GM23248 (cell line): ENCODE measurements at places on chromosomes 13 and 19.
A peak's percentile ranks its signal among the peaks of the same experiment; 100 is the strongest.

GRCh38 chr13:52925775-52926285 lies 77.4 kb upstream of the PCDH8 start:
- DNase-seq = no peak

- no peak for DNase-seq
Observed at GRCh38 chr19:30017172-30017571, 75.1 kb downstream of the URI1 start.

DNA sequence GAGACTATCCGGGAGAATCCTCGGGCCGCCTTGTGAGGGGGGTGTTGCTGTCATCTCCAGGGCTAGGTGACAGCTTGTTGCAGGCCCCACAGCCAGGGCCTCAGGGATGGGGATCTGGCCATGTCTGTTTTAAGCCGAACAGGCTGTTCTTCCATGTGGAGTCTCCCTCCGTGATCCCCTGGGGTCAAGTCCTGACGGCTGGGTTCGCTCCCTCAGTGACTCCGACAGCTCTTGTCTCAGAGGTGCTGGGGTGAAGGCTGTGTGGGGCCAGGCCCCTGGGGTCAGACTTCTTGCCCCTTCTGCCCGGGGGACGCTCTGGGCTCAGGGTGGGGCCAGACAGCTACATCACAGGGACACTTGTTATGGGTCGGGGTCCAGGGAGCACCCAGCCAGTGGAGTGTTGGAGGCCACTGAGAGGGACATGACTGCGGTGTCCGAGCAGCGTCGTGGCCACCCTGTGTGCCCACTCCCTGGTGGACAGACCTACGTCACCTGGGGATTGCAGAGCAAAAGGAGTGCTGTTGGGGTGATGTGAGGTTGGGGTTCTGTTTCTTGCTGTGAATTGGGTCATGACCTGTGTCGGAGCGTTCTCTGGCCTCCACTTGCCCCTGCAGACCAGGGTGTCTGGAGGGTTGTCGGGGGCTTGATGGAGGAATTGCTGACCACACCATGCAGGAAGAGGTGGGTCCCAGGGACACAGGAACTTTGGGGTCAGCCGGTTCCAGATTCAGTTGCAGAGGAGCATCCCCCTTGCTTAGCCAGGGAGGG lies 21.5 kb downstream of the EPN1 start:
- no peak for DNase-seq

DNA sequence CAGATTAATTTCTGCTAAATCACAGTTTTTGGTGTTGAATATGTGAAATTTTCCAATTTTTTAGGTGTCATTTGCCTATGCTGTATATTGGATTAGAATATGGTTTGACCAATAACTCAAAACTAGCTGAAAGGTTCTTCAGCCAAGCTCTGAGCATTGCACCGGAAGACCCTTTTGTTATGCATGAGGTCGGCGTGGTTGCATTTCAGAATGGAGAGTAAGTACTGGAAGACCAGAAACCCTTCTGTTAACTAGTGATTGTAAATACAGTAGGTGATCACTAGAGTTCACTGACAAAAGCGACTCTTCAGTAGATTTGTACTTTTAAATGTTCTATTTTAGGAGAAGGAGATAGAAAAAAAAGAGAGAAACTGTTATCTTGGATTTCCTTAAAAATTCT lies 22.3 kb downstream of the CDC16 start:
- DNase-seq = no peak

GRCh38 chr13:94535775-94536174 lies 56.3 kb upstream of the DCT start:
- no peak for DNase-seq

- DNase-seq = no peak
Observed at GRCh38 chr13:72431981-72432682, 295.3 kb downstream of the MZT1 start.

DNA sequence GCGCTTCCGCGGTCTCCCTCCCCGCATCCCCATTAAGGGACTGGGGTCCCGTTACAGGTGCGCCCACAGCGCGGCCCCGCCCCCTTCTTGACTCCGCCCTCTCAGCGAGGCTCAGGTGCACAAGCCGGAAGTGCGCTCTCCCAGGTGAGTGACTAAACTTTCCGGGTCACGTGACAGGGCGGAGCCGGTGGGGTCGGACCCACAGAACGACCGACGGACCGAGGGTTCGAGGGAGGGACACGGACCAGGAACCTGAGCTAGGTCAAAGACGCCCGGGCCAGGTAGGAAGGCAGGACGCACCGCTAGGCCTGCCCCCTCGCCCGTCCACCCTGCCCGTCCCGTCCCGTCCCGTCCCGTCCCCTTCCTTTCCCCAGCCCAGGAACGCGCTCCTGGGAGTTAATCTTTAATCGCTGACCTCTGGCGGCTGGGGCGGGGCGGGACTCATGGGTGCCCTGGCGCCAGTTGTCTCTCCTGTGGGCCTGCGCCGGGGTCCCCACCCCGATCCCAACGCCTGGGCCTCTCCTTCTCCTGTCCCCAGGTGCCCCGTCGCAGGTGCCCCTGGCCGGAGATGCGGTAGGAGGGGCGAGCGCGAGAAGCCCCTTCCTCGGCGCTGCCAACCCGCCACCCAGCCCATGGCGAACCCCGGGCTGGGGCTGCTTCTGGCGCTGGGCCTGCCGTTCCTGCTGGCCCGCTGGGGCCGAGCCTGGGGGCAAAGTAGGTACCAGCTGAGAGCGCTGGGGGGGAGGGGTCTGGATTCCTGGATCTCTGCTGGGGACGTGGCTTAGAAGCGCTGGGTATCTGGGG lies at the start of gene CRB3:
TSS of gene CRB3 (plus strand) at position 202 of the 804 bp plus-strand sequence. CDS start at position 633, 431 bp downstream.
- DNase-seq = no peak

GRCh38 chr13:91825516-91825915 lies 427.1 kb downstream of the GPC5 start:
- no peak for DNase-seq

- peak; percentile 87 for DNase-seq
Observed at GRCh38 chr19:15449620-15450527, at the start of gene WIZ. WIZ (minus strand) TSS chr19:15449956; CDS start chr19:15448307, 1,649 bp downstream.

GRCh38 chr13:87172166-87172835 lies 498.9 kb upstream of the SLITRK5 start:
- peak; percentile 14 for DNase-seq

- peak; percentile 94 for DNase-seq
Observed at GRCh38 chr19:33273881-33274662, 28.3 kb downstream of the CEBPA start.

GRCh38 chr19:979318-979741 lies 4.8 kb upstream of the WDR18 start:
- no peak for DNase-seq
